ENCODE measurements at places on chromosomes 11 and 22.

- DNase-seq, result no peak
Observed at GRCh38 chr11:116580799-116581198, 192.0 kb downstream of the BUD13 start.

DNA sequence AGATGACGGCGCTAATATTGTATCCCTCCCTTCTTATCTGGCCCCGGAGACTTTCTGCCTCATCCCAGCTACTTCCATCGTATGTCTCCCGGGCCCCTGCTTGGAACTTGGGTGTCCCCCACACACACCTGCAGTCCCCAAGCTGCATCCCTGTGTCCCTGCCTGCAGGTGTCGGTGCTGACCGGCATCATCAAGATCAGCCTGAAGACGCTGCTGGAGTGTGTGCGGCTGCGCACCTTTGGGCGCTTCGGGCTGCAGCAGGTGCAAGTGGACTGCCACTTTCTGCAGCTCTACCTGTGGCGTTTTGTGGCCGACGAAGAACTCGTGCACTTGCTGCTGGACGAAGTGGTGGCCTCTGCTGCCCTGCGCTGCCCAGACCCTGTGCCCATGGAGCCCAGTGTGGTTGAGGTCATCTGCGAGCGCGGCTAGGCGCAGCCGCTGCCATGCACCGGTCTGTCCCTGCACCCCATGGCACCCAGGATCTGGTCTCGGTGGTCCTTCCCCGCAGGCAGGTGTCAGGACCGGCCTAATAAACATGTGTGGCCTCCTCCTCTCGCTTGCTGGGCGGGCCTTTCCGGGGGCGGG is 421 bp upstream of the TM7SF2 start:
- DNase-seq, result no peak

GRCh38 chr11:130629039-130629438 is 180.6 kb downstream of the ADAMTS15 start:
- no peak for DNase-seq

GRCh38 chr11:35507688-35508087 is 17.7 kb downstream of the PAMR1 start:
- DNase-seq, result no peak

GRCh38 chr11:85137597-85137996 is 489.5 kb downstream of the DLG2 start:
- no peak for DNase-seq

- DNase-seq, result peak; percentile 22
Observed at GRCh38 chr11:110148775-110149744, 55.9 kb downstream of the ZC3H12C start.

- no peak for DNase-seq
Observed at GRCh38 chr11:59698506-59698905, 15.1 kb downstream of the OR10V1 start.

GRCh38 chr11:47004595-47005033 is 68.1 kb downstream of the CSTPP1 start:
- peak; percentile 22 for DNase-seq

- DNase-seq, result no peak
Observed at GRCh38 chr11:69156673-69157155, 979 bp downstream of the SMIM38 start.
